ENCODE measurements at places on chromosomes 2 and 18.

- DNase-seq = no peak
Measured at GRCh38 chr2:28233164-28233676, 159.4 kb upstream of the FOSL2 start.

DNA sequence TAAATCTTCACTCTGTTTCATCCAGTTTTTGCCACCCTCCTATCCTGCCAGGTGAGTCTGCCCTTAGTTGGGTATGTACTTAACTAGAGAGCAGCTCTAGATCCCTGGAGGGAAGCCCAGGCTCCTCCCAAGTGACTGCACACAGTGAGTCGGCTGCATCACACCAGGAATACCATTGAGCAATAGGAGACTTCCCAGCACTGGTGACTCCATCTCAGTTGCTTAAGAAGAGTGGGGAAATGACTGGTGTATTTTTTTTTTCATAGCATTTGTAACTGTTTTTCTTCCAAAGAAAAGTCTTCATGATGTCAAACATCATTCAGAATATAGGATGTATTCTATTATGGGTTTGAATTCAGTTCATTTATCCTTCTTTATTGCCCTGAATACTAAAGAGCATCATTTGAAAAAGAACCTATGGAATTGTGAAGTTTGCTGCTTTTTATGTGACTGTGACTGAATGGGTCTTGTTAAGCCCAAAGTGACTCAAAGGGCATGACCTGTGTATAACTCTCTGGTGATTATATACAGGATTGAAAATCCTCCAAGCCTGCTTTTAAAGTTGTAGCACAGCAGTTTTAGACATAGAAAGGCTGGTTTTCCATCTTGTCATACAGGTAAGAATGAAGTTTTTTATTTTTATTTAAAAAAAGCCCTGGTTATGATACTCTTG, 84.3 kb downstream of the MAP3K20 start:
- peak; percentile 76 for DNase-seq

- DNase-seq = no peak
Measured at GRCh38 chr2:2536416-2537056, 205.5 kb upstream of the MYT1L start.

DNA sequence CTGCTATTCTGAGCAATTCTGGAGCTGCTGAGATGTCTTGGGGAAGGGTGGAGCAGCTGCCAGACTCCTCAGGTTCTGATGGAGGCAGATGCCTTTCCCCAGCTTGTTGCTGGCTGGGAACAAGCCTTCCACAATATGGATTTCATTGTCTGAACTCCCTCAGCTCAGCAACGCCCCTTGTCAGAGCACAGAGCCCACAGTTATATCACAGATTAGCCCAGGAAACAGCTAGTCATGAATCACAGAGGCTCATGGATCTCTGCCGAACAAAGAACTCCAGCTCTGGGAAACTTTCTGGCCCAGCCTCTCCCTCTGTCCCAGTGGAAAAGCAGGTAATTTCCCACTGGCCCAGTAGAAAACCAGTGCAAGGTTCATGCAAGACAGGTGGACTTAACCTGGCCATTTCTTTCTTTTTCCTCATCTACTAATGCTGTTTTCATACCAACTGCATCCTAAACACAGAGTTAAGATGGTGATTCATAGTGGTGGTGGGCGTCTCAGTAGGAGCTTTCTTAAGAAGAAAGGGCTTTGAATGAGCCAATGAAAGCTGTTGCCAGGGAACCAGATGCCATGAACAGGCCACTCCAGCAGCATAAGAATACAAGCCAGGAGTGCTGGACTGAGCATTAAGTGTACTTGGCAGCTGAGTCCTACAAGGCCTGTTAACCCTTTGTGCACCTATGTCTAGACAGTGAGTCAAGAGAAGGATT, 8.7 kb upstream of the KIAA2012 start:
- peak; percentile 16 for DNase-seq

DNA sequence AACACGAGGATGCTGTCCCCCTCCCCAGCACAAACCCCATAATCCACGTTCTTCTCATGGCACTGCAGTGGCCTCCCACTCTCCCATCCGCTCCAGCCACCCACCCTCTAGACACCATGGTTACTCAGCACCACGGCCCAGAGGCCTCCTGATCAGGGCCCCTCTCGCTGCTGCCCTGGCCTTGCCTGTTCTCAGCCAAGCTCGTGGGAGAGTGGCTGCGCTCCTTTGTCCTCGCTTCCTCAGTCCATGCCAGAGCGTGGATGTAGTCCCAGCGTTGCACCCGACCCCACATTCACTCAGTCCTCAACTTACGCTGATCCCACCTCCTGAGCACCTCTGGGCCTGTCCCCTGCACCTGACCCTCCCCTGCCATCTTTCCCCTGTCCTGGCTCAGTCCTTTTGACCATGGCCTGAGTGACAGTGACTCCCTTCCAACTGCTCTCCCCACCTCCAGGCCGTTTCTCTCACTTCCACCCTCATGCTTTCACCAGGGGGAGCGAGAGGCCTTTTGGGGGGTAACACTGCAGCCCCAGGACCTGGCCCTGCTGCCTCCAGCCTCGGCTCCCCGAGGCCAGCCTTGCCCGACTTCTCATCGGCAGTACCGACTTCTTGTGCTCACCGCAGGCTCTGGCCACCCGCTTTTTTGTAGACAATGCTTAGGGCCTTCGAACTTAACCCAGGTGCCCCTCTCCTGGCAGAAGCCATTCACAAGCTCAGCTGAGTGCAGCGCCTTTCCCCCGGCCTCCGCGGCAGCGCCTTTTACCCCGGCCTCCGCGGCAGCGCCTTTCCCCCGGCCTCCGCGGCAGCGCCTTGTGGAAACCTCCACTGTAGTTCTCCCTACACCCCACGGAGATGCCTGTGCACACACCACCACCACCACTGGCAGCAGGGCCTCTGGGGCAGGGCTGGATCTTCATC, 131.4 kb downstream of the CLIP4 start:
- peak; percentile 23 for DNase-seq

All from NB4 (cell line).